ENCODE measurements at places on chromosomes 4 and X. TPM values are rescaled to one million over a fixed set of nuclear protein-coding genes. Genes with fewer than 3 reads are reported as not detected.

- DNase-seq, result no peak
Measured at GRCh38 chrX:47239898-47240545, 7.2 kb downstream of the USP11 start.

- DNase-seq, result no peak
Measured at GRCh38 chr4:7818399-7818911, 121.2 kb downstream of the AFAP1 start.

DNA sequence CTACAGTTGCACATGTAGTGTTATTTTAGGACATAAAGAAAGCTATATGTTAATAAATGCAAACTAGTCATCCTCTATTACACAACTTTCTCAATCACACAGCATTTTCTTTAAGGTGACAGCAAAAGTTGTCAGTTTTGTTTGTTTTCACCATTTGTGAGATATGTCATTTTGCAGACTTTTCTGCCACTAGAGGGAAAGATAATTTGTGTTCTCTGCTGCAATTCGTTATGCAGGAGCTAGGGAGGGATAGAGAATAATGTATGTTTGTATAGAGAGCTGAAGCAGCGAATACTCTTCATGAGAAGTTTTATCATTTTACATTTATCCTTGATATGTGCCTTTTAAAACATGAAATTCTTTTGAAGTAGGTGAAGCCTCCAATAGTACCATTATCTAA, 670.6 kb upstream of the ATOH1 start:
- DNase-seq, result peak; percentile 32

The UBL4A gene
- total RNA-seq, result 64.6 TPM

The PFKFB1 gene
- not detected for total RNA-seq

- no peak for DNase-seq
Measured at GRCh38 chr4:99252746-99253145, 33.7 kb upstream of the ADH6 start.

The BCOR gene
- 24.3 TPM for total RNA-seq

DNA sequence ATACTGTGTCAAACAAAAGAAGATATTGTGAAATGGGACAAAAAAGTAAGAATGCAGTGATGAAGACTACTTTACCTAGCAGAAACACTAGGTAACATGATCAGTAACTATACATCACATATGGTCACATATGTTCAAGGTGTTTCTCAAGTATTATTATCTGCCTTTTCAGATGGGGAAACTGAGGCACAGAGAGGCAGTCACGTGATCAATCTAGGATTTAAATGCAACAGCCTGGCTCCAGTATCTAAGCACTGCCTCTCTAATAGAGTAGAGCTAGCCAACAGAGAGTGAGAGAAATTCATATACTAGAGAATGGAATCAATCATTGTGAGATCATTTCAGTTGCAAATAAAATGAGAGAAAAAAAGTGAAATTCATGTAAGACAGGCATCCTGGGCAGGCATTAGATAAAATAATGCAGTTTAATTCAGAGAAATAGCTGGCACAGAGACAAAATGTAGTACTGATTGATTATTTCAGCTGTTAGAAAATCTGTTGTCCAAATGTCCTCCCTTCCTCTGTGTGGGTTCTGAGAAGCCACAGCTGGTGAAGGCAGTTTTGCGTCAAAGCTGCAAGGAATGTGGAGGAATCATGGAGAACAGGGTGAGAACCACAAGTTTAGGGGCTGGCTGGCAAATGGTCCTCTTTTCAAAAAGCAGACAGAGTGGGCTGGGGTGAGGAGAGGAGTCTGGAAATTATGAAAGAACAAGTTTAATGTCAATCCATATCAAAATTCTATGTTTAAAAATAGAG, 26.0 kb downstream of the SMIM43 start:
- DNase-seq, result no peak

The CFAP47 gene
- 0.19 TPM for total RNA-seq

GRCh38 chr4:180751009-180751408, 1492.2 kb upstream of the TENM3 start:
- no peak for DNase-seq

DNA sequence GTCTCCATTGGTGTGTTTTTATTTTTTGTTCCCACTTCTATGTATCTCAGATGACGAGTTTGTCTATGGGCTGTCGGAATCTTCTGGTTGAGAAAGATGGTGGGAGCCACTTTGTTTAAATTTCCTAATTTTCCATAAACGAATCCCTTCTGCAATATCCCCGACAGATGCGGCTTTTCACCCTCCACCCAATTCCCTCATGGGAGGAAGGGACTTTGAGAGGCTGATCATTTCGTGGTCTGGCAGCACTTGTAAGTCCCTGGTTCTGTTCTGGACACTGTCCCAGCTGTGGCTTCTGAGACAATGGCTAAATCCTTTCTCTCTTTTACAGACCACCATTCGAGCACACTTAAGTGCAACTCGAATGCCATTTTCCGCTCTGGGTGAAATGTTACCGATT, 72.2 kb upstream of the PUDP start:
- no peak for DNase-seq

The BEX5 gene
- total RNA-seq, result not detected

GRCh38 chr4:161581262-161582230, 582.3 kb downstream of the FSTL5 start:
- DNase-seq, result peak; percentile 86

GRCh38 chrX:129039176-129039575, 484.1 kb downstream of the SMARCA1 start:
- DNase-seq, result no peak

- DNase-seq, result no peak
Measured at GRCh38 chrX:84118769-84119168, 69.2 kb downstream of the RPS6KA6 start.

DNA sequence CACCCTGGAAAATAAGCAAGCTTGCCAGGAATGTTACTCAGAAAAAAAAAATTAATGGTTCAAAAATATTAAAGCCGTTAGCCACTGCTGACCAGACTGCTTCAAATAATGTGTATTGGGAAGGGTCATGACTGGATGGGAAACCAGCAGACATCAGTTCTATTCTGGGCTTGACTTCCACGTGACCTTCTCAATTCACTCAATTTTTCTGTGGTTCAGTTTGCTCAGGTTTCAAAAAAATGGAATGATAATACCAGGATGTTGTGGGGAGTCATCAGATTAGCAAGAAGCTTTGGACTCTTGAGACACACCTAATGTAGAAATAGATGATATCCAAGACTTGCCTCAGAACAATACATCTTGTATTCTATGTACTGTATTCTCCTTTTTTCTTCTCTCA, 541.9 kb upstream of the BOD1L1 start:
- DNase-seq, result peak; percentile 46

DNA sequence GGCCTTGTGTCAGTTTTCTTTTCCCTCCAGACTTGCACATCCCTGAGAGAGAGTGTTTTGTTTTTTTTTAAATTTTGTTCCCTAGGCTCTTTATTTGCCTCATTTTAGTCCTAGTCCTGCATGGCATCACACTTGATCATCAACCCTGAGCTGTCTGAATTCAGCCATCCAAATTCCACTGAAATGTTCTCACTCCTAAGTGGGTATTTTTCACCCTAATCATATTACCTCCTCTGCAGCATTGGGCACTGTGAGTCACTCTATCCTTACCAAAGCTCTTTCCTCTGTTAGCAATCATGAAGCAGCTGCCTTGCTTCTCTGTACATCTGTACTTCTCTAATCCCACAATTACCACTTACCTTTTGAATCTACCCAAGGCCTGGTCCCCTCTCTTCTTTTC, 356.6 kb upstream of the MAGEB2 start:
- no peak for DNase-seq

DNA sequence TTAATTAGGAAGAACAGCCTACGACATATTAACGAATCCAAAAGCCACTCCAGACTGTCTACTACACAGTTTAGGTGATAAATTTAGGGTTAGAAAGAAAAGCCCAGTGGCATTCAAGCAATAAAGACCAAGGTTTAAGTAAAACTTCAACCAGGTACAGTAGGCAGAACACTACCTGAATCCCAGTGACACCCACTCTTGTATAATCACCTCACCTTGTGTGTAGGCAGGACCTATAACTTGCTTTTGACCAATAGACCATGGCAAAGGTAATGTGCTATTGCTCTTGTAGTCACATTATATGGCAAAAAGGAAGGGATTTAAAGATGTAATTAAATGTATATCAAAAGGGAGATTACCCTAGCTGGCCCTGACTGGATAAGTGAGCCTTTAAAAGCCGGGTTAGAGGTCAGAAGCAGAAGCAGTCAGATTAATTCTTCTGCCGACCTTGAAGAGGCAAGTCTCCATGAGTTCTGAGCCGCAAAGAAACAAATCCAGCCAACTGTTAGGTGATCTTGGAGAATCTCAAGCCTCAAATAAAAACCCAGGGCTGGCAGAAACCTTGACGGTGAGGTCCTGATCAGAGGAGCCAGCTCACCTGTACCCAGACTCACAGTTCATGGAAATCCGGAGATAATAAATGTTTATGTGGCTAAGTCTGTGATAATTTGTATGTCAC, 8.8 kb downstream of the FSTL5 start:
- no peak for DNase-seq

DNA sequence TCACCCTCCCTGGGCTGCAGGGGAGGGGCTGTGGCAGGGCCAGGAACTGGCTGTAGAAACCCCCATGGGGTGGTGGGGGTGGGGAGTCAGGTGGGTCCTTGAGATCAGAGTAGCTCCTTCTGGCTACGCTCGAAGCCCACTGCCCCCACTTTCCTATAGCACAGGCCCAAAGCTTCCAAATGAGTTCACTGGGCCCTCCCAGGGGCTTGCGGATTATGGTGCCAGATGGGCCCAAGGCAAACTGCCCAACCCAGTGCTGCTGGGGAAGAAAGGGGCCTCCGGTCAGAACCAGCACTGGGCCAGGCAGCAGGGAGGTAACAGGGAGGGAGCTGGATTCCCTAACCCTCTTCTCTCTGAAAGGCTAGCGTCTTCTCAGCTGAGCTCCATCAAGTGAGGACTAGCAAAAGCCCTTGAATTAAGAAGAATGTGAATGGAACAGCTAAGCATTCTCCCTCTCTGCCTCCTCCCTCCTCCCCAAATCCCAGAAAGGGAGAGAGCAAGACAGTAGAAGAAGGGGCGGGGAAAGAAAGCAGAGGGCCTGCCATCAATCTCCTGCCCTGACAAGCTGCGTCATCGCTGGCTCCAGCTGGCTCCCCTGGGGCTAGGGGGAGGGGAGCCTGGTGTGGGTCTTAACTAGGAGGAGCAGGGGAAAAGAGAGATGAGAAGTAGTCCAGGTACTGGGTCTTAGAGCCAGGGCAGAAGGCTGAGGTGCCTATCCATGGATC, 34.7 kb downstream of the FRMPD3 start:
- DNase-seq, result peak; percentile 26

The IBSP gene
- not detected for total RNA-seq

DNA sequence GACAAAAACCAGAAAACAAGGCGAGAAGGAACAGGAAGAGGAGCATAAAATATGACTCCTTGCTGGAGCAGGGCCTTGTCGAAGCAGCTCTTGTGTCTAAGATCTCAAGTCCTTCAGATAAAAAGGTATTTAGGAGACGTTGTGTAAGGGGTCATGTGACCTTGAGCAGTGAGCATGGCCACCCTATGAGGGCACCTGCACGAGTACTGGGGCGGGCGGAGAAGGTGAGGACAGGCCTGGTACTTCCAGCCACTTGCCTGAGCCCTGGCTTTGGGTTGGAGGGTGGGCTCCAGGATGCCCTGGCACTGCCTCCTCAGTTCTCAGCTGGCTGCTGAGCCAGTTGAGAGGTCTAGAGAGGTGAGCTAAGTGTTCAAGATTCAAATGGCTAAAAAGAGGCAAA, 29.9 kb downstream of the NSD2 start:
- DNase-seq, result no peak

The MAGEA4 gene
- not detected for total RNA-seq

- no peak for DNase-seq
Measured at GRCh38 chr4:3639613-3640586, 107.7 kb upstream of the LRPAP1 start.

DNA sequence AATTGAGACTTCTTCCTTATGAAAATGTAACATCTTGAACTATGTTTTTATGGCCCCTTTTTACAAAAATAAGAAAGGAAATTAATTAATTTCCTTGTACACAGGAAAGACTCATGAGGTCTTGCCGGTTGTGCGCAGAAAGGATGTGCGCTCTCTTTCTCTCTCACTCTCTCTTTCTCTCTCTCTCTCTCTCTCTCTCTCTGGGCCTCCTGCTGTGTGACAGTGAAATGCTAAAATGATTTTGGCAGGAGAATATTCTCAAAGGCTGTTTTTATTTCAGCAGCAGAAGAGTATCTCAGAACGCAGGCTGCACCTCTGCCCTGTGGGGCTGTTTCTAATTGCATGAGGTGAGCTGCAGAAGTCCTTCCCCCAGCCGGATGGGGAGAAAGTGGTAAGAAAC, 349.0 kb downstream of the MID1IP1 start:
- DNase-seq, result no peak

GRCh38 chrX:148582353-148582752, 81.9 kb downstream of the AFF2 start:
- no peak for DNase-seq

DNA sequence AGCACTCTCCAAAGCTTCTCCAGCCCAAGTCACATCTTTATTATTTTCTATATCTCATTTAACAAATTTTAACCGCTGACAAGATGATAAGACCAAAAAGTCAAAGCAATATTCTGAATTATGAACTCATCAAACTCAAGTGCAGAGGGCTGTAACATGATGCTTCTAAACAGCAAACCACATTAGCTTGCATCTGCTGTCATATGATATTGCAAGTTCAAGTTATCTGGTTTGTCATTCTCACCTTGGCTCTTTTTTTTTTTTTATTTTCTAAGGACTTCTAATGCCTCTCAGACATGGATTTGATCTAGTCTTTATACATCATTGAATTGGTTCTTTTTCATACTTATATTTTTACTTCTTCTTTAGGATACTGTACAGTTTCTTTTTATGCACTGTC, 93.4 kb downstream of the SLC10A7 start:
- DNase-seq, result no peak

The LUZP4 gene
- total RNA-seq, result 22.2 TPM

The EDA2R gene
- total RNA-seq, result 19.5 TPM

The CFAP99 gene
- total RNA-seq, result not detected

The SHROOM3 gene
- 0.88 TPM for total RNA-seq

GRCh38 chr4:26839534-26839951, 21.1 kb upstream of the STIM2 start:
- DNase-seq, result no peak

- DNase-seq, result no peak
Measured at GRCh38 chr4:124904723-124905388, 192.3 kb upstream of the ANKRD50 start.

- no peak for DNase-seq
Measured at GRCh38 chrX:56343219-56343618, 111.1 kb downstream of the KLF8 start.

- DNase-seq, result no peak
Measured at GRCh38 chr4:83860200-83860599, 324.3 kb downstream of the GPAT3 start.

DNA sequence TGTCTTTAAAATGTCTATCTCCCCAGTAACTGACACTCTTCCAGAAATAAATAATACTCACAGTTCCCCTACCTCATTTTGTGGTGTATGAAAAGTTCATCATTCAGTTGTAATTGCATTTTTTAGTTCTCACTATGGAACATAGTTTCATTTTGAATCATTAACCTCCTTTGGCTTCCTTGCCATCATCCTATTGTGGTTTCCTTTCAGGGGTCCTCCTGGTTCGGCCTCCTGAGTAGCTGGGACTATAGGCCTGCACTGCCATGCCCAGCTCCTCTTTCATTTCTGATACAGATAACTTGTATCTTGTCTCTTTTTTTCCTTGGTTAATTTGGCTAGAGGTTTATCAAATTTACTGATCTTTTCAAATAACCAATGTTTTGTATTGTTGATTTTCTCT, 23.1 kb upstream of the BLTP1 start:
- no peak for DNase-seq

The NAP1L2 gene
- 1.2 TPM for total RNA-seq

Measured in SK-MEL-5 (cell line).